RCC 7860 (cell line): ENCODE measurements at places on chromosomes 3 and 15.

DNA sequence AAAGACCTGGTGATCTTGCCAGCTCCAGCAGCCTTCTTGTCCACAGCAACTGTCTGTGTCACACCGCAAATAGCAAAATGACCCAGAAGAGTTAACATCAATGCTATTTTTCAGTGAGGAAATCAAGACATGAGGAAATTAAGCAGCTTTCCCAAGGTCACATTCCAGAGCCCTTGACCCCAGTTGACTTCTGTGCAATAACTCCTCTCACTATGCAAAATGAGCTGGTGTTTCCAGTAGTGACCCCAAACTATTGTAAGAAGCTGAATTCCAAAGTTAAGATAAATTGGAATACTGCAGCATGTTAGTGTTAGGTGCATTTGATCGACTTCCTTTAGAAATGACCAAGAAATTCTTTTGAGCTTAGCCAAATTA is 172.8 kb upstream of the SNTN start:
- no peak for DNase-seq

- no peak for DNase-seq
These were observed 132.7 kb downstream of the SLC25A26 start for GRCh38 chr3:66353530-66353929.

GRCh38 chr3:61141697-61142096 is 109.6 kb downstream of the FHIT start:
- DNase-seq, result no peak

DNA sequence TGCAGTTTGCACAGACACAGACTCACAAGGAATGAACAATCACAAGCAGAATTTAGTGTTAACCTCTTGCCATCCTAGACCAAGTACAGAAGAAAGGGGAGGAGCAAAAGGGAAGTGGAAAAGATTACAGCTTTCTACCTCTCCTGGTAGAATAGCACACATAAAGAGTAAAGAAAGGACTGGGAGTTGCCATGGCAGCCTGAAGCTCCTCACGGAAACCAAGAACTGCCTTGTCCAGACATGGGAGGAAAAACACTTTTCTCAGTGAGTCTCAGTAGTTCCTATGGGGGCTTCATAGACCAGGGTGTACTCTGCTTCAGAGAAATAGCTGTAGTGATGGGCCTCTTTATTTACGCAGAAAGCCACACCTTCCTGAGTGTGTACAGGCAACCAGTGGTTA is 114.7 kb upstream of the GAP43 start:
- DNase-seq, result no peak

GRCh38 chr15:78461171-78461888 is 23.3 kb downstream of the IREB2 start:
- DNase-seq, result no peak

- DNase-seq, result peak; percentile 64
These were observed 62.0 kb downstream of the ZNF148 start for GRCh38 chr3:125313060-125313635.

DNA sequence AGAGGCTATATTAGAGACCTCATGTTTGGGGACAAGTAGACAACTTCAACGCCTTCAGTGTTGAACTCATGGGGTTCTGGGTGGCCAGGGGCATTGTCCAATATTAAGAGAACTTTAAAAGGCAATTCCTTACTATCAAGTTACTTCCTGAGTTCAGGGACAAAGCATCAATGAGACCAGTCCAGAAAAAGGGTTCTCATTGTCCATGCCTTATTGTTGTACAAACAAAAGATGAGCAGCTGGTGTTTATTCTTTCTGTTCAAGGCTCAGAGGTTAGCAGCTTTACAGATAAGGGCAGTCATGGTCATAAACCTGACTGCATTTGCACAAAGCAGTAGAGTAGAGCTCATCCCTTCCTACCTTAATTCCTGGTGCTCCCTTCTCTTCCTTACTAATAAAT is 18.5 kb upstream of the PDHB start:
- DNase-seq, result no peak

DNA sequence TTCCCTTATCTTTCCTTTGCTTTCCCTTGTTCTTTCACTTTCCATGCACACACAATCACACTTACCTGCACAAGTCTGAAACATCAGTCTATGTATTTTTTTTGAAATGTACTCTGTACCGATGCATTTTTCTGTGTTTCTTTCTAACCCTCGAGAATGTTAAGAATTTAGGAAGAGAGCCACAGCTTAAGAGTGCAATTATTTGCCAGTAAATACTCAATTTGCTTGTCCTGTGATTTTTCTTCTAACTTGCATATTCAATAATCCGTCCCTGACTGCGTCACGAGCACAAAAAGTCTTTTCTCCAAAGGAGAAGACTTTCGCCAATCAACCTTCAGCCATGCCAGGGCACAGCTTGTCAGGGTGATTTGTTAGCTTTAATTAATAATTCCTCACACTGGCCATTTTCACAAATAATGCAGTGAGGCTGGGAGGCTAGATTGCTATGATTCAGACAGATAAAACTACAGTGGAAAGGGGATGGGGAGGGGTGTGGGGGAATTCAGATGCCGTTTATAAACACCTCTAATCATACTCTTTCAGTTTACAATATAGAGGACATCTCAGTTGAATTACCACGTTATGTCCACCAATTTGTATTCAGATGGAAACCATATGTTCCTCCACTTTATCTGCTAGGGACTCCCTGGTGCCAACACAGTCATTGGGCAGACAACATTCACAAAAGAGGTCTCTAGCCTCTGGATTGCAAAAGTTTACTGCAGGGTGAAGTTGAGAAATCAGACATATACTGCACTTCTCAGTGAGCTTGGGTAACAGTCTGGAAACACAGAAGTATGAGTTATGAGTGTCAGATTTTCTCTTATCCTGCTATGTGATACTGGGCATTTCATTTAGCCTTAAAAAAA is 388.0 kb downstream of the ZBTB20 start:
- DNase-seq, result no peak

- peak; percentile 24 for DNase-seq
These were observed 3.3 kb upstream of the ACTR8 start for GRCh38 chr3:53885239-53885638.

DNA sequence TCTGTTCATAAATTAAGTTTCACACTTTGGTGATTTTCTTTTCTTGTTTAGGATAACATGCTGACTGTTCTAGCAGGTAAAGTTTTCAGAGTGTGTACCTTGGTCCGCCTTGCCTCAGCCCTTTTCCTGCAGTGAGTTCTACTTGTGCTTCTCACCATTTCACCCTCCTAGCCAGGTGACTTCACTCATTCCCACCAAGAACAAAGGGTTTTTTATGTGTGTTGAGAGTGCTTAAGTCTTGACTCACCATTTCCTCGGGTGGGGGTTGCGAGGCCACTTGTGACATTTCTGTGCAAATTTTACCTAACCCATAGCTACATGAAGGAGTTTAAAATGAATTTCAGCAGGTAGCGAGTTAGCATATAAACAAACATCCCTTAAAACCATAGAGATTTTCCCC is 81.4 kb downstream of the C3orf38 start:
- DNase-seq, result no peak

DNA sequence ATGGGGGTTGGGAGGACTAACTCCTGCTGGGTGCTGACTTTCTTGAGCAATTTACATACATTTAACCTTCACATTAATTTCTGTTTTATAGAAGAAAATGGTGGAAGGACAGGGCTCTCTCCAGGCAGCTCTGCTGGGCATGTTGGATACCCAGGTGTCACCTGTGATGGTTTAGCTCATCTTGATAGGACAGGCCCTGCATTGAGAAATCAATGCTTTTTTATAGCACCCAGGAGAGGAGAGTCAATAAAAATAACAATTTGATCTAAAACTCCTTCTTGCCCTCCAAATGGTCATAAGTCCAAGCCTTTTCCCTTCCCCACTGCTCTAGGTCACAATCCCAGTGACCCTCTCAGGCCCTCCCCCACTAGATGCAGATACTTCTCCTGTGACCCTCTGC is 48.3 kb upstream of the RBP1 start:
- DNase-seq, result no peak

DNA sequence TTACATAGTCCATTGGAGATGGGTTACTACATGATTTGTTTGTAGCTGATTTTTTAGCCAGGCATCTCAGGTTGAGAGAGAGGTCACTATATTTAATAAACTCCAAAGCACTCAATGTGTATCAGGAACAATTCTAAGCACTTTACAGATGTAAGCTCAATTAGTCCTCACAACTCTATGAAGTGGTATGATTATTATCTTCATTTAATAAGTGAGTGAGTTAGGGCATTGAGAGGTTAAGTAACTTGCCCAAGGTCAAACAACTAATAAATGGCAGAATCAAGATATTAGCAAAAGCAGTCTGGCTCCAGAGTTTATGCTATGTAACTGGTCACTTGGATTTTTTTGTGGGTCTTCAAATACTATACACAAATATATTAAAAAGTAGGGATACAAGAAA is 56.3 kb upstream of the ABI3BP start:
- DNase-seq, result no peak

- no peak for DNase-seq
These were observed 175.8 kb downstream of the XXYLT1 start for GRCh38 chr3:195095035-195095703.

DNA sequence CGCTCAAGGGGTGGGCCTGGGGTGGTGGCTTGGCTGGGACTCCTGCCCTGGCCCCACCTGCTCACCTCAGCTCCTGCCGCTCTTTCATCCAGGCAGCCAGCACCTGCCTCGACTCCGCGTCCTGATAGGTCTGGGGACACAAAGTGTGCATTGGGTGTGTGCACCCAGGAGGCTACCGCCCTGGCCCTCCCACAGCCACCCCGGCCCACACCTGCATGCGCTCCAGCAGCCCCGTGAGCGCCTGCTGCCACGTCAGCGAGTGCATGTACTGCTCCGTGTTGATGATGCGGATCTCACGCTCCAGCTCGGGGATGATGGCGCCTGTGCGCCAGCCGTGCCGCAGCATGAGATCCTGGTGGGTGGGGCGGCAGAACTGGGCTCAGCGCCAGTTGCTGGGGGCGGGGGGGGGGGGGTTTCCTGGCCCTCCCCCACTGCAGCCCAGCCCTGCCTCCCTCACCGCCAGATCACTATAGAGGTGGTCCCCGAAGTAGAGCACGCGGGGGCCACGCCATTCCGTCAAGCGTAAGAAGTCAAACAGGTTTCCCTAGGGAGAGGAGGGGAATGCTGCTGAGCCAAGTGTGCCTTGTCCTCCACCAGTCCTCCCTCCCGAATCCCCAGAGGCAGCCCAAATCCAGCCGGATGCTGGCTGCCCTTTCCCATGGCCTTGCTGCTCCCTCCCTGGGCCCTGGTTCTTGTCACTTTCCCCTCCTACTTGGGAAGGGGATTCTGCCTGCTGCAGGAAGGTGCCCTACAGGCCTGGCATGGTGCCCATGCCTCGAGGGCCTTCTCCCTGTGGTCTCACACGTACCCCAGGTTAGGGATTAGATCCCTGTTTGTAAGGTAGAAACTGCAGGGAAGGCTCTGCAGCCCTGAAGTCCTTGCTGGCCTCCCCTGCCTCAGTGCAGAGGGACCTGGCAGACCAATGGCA is 8.6 kb downstream of the NT5DC2 start:
- DNase-seq, result no peak

- no peak for DNase-seq
These were observed 89.6 kb upstream of the MYZAP start for GRCh38 chr15:57502116-57502515.

DNA sequence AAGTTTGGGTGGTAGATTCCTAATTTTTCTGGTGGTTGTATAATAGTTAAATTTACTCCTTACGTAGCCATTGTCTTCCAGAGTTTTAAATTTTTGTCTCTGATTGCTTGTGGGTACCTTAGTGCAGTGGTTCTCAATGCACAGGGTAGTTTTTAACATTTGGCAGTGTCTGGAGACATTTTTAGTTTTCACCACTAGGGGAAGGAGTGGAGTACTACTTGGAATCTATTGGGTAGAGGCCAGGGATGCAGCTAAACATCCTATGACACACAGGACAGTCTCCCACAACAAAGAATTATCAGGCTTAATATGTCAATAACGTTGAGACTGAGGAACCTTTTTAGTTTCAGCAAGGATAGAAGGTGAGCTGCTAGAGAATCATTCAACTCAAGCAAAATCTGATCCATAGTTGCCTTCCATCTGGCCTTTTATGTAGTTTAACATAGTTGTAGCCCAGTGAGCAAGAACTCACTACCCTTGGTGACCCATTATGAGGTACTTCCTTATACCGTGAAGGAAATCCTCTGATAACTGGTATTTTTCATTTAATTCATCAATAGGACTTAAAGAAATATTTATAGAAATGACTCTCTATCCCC is 8.6 kb upstream of the STX19 start:
- DNase-seq, result peak; percentile 24

DNA sequence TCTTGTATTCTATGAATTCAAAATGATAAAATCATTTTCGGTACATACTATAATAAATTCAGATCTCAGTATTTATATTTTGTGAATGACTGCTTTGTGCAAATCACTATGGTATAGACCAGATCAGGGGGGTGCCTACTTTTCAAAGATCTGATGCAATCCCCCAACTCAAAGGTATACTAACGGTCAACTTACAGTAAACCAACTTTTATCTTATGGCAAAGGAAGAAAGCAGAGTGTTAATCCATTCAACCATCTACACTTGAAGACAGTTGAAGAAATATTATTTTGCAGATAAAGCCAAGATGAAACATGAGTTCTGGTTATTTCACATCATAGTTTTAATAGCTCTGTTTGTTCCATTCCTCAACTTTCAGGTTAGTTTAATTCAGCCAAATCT is 197.1 kb downstream of the MEX3B start:
- DNase-seq, result no peak

DNA sequence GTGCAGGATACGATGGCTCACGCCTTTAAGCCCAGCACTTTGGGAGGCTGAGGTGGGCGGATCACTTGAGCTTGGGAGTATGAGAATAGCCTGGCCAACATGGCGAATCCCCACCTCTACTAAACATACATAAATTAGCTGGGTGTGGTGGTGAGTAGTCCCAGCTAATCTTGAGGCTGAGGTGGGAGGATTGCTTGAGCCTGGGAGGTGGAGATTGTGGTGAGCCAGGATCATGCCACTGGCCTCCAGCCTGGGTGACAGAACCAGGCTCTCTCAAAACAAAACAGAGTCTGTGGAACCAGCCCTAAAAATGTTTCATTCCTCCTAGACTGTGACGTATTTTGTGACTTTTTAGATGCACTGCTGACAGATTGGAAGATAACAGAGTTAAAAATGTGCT is 34.3 kb upstream of the RAD51 start:
- DNase-seq, result no peak

DNA sequence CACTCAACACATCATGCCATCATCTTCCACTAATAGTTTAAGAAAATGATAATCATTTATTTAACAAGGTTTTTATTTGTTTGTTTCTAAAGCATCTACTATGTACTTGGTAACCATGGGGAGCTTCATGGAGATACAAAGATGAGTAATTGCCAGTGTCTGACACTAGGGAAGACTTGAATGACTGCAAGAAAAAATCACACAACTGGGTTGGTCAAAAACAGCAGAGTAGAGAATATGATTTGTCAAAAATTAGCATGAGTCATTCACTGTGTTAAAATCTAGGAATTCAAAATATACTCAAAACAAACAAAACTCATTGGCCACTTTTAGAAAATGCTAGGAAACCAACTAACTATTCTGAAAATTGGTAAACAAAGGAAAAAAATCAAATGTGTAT is 6.3 kb downstream of the BNC1 start:
- peak; percentile 60 for DNase-seq

- DNase-seq, result peak; percentile 94
These were observed 25.8 kb upstream of the PSMD6 start for GRCh38 chr3:64049136-64049535.

GRCh38 chr15:42118650-42119445 is 24.5 kb upstream of the PLA2G4D start:
- DNase-seq, result no peak

GRCh38 chr15:50747523-50747922 is 18.0 kb downstream of the SPPL2A start:
- DNase-seq, result no peak

GRCh38 chr15:71591057-71591456 is 219.3 kb upstream of the NR2E3 start:
- no peak for DNase-seq
